ENCODE measurements at places on chromosomes 5 and 9. TPM values are rescaled to one million over a fixed set of nuclear protein-coding genes. Genes with fewer than 3 reads are reported as not detected.

- H3K27me3 ChIP-seq = no peaks in the 10 kb centered on the region
- no peak overlapping the region for H3K4me3 ChIP-seq
- no peak overlapping the region for H3K27ac ChIP-seq
- peak; percentile 15 for DNase-seq
These were observed 136.9 kb downstream of the ADAMTS16 start for GRCh38 chr5:5276951-5277517.

- no peak overlapping the region for H3K27ac ChIP-seq
- H3K4me1 ChIP-seq = no peaks in the 10 kb centered on the region
- no peaks in the 10 kb centered on the region for H3K27me3 ChIP-seq
- no peak for DNase-seq
These were observed 211.6 kb downstream of the SLIT3 start for GRCh38 chr5:169089343-169089742.

DNA sequence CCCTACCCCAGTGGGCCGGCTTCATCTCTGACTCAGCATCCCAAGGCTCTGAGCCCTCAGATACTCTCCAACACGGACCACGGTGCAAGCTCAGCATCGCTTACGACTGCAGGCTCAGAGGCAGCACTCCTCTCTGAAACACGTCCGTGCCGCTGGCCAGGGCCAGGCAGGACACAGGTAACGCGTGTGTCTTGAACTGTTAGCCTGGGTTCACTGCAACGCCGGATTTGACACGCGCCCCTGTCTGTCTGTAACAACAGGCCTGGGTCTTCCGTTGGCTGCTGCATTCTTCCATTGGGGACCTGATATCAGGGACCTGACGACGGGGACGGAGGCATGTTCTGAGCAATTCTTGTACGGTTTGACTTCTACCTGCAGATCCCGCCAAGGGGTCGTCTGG is 6.4 kb downstream of the SLC6A3 start:
- no peaks in the 10 kb centered on the region for H3K4me1 ChIP-seq
- H3K27me3 ChIP-seq = peaks cover 19% of the 10 kb centered on the region
- DNase-seq = peak; percentile 32
- H3K36me3 ChIP-seq = no peaks in the 10 kb centered on the region
- no peak overlapping the region for H3K4me3 ChIP-seq
- H3K27ac ChIP-seq = no peak overlapping the region

DNA sequence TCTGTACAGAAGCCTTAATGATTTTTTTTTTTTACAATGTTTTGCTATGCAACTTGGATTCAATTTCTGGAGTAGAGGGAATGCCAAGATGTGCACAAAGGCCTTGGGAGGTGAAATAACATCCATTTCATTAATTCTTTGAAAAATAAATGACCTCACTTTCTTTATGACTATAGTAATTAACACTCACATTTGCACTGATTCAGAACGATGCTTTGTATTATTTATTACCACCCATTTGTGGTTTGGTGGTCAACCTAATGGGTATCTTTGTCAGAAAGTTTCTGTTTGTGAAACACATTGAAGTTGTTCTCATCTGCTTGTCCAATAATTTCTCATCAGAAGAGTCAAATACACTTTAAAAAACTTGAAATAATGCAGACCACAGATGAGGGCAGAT is 169.3 kb downstream of the NTRK2 start:
- no peak for DNase-seq
- H3K36me3 ChIP-seq = no peaks in the 10 kb centered on the region
- no peak overlapping the region for H3K27ac ChIP-seq
- H3K27me3 ChIP-seq = peaks cover 2% of the 10 kb centered on the region

DNA sequence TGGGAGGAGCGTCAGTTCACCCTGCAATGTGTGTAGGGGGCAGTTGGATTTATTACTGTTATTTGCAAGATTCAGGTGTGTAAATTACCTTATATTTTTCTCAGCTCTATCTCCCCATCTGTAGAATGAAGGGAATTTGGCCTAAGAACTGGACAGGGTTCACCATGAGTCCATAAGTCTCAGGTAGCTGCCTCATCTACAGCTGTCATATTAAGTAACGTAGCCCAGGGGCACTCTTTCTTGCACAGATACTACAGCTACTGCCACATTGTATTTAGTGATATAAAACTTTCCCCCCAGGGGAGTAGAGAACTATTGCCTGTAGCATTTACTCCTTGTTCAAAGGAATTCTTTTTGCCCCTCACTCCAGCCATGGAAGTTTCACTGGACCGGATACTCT is 301.4 kb upstream of the ZNF608 start:
- H3K27me3 ChIP-seq = no peaks in the 10 kb centered on the region
- no peaks in the 10 kb centered on the region for H3K36me3 ChIP-seq
- H3K4me3 ChIP-seq = no peak overlapping the region

GRCh38 chr5:72281764-72282499 is 38.1 kb downstream of the MRPS27 start:
- peaks cover 3% of the 10 kb centered on the region for H3K4me1 ChIP-seq

DNA sequence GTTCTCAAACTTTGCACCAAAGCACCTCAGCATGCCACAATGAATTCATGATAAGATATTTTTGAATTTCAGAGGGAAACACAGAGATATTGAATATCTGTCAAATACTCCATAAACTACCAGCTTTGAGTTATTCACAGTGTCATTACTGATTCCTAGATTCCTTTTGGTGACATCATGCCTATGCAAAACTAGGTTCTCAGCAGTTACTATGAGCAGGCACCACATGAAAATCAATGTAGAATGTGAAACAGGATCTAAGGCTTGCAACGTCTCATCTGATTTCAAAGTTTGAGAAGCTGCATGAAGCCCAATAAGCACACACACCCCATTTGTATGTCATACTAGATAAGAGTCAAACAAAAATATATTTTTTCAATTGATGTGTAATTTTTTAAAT is 426.5 kb downstream of the NR2F1-AS1 start:
- H3K4me1 ChIP-seq = no peaks in the 10 kb centered on the region
- no peak overlapping the region for H3K27ac ChIP-seq

DNA sequence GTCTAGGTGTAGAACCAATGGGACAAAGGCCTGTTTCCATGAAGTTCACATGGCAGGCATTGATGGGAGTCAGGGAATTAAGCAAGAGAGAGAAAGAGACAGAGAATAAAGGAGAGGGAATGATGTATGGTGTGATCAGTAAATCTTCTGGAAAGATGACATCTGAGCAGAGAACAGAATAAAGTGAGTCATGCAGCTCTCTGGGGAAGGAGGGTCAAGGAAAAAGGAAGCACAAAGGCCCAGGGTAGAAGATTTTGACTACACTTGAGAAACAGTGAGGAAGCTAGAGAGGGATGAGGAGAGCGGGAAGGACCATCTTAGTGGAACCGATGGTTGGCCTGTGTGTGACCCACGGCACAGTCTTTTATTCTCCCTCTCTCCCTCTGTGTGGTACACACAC is 425.9 kb downstream of the SPOCK1 start:
- DNase-seq = no peak
- H3K4me1 ChIP-seq = no peaks in the 10 kb centered on the region
- H3K4me3 ChIP-seq = no peak overlapping the region
- H3K27me3 ChIP-seq = no peaks in the 10 kb centered on the region

DNA sequence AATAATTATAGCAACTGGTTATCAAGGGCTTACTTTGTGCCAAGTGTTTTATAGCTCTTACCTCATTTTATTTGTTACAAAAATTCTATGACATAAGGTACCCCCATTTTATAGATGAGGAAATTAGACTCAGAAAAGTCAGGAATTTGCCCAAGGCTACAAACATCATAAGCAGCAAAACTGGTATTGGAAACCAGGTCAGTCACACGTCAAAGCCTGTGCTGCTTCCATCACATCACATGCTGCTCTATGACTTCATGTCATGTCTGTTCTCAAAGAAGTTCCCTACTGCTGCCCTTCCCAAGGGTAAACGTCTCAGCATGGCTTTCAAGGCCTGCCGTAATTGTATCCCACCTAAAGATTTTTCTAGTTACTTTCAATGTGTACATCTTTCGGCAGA is 6.9 kb upstream of the KIF2A start:
- peaks cover 54% of the 10 kb centered on the region for H3K4me1 ChIP-seq
- H3K4me3 ChIP-seq = no peak overlapping the region
- no peaks in the 10 kb centered on the region for H3K27me3 ChIP-seq
- peaks cover 24% of the 10 kb centered on the region for H3K36me3 ChIP-seq

DNA sequence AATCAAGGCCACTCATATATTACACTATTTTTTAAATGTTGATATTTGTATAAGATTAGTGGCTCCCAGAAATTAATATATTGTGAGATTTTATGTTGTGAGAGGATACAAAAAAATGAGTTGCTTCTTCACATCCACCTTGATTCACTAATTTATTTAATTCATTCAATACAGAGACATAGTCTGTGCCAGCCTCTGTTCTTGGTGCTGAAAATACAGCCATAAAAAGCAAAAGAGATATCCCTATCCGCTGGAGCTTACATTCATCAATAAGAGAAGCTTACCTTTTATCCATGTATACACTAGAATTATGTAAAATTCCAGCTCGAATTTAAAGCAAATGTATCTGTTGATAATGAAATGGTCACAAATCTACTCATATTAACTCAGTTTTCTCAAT is 92.2 kb upstream of the GABRG2 start:
- H3K27me3 ChIP-seq = no peaks in the 10 kb centered on the region
- no peak overlapping the region for H3K4me3 ChIP-seq
- no peak overlapping the region for H3K27ac ChIP-seq
- H3K4me1 ChIP-seq = no peaks in the 10 kb centered on the region

GRCh38 chr9:135516132-135516860 is 4.9 kb upstream of the LCN1 start:
- no peak for DNase-seq
- peaks cover 19% of the 10 kb centered on the region for H3K27me3 ChIP-seq
- H3K36me3 ChIP-seq = no peaks in the 10 kb centered on the region

Gene INSL4
- total RNA-seq = not detected

Gene CD74
- total RNA-seq = 1,561 TPM

Gene WNK2
- total RNA-seq = not detected

Gene SHC3
- not detected for total RNA-seq

Gene EDIL3
- not detected for total RNA-seq

Gene SUSD3
- 40.1 TPM for total RNA-seq
